ENCODE measurements at places on chromosomes 7 and 10.

- DNase-seq = no peak
These were observed 36.9 kb upstream of the AGR2 start for GRCh38 chr7:16841681-16842080.

- DNase-seq = no peak
These were observed 35.8 kb upstream of the DNMBP start for GRCh38 chr10:100045592-100045991.

DNA sequence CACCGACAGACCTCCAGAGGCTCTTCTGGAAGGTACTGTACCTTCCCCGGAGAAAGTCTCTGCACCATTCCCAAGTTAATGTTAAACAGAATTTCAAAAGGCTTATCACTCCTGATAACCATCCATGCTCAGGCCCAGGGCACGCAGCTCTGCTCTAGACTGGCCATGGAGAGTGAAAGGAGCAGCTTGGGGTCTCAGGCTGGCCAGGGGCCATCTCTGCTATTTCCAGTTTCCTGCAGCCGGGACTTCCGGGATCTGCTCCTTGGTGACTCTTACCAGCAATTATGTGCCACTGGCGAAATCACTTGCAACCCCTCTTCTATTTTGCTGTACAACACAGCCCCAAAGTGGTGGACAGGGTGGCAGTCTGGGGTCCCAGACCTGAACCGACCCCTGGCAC, 6.0 kb downstream of the CLDN15 start:
- no peak for DNase-seq

- no peak for DNase-seq
These were observed 6.0 kb upstream of the CCDC136 start for GRCh38 chr7:128785738-128786137.

DNA sequence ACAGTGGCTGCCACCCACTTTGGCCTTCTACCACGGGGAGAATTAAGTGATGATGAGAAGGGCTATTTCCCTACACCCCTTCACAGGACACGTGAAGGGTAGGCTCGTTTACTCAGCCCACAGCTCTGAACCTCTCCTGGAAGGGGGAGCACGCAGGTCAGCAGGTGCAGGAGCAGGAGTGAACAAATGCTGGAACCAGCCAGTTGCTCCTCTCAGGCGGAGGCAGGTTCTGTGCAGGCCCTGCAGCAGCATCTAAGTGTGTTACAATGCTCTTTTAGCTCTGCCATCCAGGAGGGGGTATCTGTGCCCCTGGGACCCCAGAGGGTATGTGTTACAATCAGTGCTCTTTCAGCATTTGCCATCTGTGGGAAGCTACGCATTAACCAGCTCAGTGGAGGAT, 61.2 kb downstream of the AHR start:
- DNase-seq = no peak

Data from hematopoietic multipotent progenitor cell treated with erythropoietin and hydrocortisone succinate and interleukin-3 and kit ligand, for 6 days (in vitro differentiated cells).